ENCODE measurements at places on chromosomes 5 and 9. TPM values are rescaled to one million over a fixed set of nuclear protein-coding genes. Genes with fewer than 3 reads are reported as not detected.

- no peak for DNase-seq
Measured at GRCh38 chr5:175202463-175203068, 241.4 kb downstream of the DRD1 start.

DNA sequence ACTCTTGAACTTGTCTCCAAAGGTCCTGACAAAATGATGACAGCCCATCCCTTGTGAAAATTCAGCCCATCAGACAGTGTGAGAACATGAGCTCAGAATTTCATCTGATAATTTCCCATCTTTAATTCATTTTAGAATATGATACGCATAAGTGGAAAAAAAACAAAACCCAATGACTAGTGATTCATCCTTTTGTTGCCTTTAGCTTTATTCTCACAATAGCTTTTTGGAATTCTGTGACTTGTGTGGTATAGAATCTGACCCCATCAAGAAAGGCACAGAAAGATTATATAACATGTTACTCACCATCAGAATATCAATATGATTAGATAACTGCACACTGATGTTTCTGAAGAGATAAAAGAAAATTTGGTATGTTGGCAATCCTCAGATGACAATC, 16.1 kb upstream of the TMED7 start:
- DNase-seq = no peak

GRCh38 chr9:91101611-91102168, 260.0 kb downstream of the AUH start:
- no peak for DNase-seq

DNA sequence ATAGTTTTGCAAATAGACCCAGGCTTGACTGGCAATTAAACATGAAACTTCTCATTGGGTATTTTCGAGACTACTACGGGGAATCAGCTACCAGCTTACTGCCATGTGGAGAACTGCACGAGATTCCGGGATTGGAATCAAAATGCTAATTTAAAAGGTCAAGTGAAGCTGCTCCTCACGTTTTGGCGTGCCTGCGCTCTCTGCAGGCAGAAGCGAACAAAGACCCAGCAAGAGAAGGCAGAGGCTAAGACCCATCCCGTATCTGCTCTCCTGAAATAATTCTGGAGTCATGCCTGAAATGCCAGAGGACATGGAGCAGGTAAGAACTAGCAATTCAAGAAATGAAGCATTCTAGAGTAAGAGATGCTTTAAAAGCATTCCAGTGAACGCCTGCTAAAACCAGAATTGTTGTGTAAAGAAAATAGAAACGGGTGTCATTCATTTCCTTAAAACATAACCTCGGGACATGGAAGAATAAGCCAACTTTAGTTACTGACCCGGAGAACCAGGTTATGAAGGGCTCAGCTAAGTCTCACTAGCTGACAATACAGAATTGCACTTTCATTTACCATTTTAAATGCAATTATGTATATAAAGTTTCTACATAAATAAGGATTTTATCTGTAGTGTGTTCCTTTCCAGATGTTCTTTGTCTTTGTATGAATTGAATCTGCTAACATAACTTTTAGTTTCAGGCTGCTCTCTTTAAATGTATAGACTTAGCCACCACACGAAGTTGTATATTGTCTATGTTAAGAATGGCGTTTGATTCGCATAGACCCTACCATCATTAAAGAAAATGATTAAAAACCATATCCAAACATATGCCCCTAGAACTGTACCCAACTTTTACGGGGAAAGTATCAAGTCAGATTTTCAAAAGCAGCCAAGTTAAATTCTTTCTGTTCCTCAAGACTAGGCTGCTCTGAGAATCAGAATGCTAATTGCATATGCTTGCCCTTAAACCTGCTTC, 2.0 kb upstream of the MAT2B start:
- DNase-seq = peak; percentile 82

GRCh38 chr5:76514292-76514691, 108.9 kb downstream of the F2RL2 start:
- no peak for DNase-seq

DNA sequence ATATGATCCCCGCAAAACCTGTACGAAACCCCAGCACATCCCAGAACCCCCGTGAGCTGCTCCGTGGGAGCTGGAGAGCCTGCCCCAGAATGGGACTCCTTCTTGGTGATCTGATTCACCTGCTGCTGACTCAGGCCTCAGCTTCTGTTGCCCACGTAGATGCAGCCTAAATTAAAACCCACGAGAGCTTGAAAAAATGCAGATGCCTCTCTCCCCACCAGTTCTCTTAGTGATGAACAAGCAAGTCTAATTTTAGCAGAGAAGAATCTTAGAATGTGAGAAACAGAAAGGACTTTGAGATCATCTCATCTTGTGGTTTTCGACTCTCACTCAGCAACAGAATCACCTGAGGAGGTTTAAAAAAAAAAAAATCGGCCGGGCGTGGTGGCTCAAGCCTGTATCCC, 57.6 kb downstream of the TMOD1 start:
- DNase-seq = no peak

DNA sequence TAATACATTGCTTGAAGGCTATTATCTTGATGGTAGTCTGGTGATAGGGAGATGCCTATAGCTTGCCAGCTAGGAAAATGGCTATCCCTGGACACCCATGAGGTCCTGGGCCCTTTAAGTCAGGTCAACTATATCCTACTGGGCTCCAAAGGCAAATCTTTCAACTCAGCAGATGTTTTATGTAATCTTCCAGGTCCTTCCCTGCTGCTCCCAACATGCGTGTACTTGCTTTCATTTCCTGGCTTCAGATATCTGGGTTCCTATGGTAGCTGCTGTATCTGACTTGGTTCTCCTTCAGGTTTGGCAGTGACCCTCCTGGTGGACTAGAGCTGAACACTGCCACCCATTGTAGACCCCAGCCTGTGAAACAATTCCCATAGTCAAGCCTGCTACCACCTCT, 32.4 kb upstream of the GAS1 start:
- DNase-seq = no peak

GRCh38 chr5:168472329-168472728, 13.9 kb upstream of the RARS1 start:
- DNase-seq = peak; percentile 67

DNA sequence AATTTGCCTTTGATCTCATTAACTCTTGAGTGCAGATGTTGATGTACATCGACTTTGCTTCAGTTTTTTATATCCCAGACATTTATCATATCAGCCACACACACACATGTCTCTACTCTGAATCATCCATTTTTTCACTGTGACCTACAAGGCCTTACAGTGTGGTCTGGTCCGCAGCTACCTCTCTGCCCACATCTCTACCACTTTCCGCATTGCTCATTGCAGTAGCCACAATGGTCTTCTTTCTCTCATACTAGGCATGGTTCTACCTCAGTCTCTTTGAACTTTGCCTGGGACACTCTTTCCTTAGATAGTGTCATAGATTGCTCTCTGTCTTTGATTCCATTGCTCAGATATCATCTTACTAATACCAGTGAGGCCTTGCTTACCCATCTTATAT, 87.9 kb upstream of the FSD1L start:
- DNase-seq = peak; percentile 57

DNA sequence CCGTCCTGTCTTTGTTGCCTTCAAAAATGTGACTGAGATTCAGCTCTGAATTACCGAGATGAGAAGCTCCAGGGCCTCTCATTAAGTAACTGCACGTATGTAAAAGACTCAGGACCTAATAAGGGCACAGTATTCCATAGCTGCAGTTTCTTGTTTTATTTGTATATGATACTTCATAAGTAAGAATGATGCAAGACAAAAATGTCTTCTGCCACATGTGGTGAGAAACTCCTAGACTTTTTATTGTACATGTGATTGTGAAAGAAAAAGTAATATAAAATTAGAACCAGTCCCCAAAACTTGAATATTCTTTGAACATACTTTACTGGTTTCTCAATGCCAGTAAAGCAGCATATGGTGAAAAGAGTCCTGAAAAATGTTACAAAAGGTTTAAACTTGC, 110.1 kb upstream of the OTULINL start:
- DNase-seq = no peak

- DNase-seq = no peak
Measured at GRCh38 chr9:26181836-26182235, 503.6 kb upstream of the TUSC1 start.

GRCh38 chr5:58718269-58718978, 135.5 kb downstream of the RAB3C start:
- DNase-seq = no peak

GRCh38 chr9:17269799-17270198, 135.0 kb downstream of the CNTLN start:
- no peak for DNase-seq

DNA sequence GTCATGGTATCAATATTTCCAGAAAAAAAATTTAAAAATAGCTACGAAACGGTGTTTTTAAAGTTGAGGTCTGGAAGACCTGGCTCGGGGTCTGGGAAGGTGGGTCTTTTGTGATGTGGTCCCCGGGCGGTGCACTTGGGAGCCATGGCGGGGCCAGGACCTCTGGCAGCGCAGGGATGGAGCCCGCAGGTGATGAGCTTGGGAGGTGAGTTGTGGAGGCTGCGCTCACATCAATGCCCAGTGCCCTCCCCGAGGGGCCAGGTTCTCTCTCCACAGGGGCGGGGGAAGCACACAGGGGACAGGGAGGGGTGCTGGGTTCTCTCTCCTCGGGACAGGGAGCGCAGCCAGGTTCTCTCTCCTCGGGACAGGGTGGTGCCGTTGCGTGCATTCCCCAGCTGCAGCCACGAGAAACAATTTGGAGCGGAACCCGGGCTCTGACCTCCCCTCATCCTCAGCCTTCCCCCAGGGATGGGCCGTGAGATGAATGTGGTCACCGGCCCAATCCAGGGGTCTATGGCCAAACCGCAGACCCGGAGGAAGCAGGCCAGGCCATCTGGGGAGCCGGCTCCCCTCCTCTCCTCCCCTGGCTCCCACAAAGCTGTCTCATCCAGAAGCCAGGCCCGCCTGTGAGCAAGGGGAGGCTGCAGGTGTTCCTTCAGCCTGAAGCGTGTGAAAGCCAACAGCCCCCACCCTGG, 25.8 kb downstream of the DBH start:
- DNase-seq = no peak

DNA sequence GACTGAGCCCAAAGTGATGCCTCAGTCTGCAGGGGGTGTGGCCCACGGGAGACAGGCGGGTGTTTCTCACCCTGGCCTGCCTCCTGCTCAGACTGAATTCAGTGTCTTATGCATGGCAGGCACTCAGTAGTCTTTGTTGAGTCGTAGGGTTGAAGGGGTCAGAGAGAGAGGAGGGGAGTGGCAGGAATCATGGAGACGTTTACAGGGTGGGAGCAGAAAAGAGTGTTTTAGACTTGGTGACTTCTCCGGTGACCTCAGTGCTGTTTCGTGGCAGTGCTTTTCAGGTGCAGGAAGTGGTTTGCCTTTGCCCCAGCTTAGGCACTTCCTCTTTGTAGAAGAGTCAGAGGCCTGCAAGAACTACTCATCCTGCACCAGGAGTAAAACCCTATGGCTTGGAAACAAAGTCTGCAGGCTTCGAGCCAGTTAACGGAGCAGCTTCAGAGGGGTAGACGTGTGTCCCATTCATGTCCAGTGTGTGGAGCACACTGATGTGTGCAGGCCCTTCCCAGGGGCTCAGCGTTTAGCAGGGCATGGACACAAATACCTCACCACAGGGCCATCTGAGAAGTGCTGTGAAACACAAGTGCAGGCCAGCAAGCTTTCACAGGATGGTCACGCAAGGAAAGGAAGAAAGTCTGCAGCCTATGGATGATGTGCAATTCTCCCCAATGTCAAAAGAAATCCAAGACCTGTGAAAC, 24.5 kb upstream of the SEMA4D start:
- DNase-seq = no peak

DNA sequence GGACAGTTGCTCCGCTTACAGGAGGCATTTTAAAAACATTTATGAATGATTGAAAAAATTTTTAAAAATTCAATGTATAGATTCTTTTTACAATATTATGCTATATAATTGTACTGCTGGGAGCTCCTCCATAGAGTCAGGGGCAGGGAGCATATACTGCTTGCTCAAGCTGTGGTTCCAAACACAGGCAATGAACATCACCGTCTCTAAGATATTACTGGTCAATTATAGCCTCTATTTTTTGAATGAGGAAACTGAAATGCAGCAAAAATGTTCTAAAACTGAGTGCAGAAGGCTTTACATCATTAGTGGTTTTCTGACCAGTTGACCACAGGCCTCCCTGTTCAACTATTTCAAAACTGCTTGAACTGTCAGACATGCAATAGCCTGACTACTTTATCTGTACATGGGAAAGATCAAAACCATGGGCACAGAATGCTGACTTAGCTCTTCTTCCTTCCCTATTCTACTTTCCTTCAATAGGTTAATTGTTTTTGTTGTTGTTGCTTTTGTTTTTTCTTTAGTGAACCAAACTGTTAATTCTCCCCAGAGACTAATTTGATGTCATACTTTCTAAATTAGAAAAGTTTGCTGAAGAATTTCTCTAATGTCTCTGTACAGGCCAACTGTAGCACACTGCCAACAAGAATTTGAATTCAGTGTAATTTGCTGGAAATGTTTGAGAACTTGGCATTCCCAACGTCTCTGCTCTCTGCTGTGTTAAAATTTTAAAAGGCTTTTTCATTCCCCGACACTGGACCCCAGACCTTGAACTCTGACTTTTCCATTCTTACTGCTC, 107.6 kb upstream of the MPDZ start:
- DNase-seq = no peak

DNA sequence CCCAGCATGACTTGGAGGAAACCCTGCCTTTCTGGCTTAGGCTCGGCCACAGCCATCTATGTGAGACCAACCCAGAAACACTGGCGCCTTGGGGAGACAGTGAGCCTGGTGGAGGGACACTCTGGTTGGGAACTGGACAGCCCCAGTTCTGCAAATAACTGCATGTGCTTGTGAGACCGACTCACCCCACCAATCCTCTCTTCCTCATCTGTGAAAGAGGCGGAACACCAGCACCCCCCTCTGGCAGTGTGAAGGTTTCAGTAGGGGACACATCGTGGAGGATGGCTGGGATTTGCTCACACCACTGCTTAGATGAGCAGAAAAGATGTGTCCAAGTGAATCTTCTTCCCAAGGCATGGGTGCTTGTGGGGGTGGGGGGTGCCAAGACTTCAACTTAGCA, 43.4 kb upstream of the N4BP3 start:
- peak; percentile 65 for DNase-seq

- DNase-seq = no peak
Measured at GRCh38 chr9:68974431-68974830, 39.5 kb downstream of the PRKACG start.

DNA sequence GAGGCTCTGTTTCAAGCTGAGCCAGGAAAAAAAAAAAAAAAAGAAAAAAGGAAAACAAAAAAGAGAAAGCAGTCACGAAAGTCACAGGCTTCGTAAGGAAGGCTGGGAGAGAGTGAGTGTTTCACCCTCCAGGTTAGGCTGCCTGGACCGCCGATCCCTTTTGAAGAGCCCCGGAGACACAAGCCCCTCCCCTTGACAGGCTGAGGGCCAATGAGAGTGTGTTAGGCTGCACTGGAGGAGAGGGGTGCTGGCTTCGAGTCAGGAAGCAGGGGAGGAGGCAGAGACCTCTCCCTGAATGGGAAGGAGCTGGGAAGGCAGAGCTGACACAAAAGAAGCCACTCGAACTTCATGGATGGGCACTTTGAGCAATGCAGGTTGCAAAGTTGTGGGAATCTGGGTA, at the start of gene NMUR2:
NMUR2 (minus strand) TSS at position 135 of the 400 bp plus-strand sequence. CDS start 166 bp downstream, outside the sequence.
- peak; percentile 27 for DNase-seq

The ACOT12 gene
- 8.5 TPM for total RNA-seq

The C1QTNF3 gene
- total RNA-seq = 0.77 TPM

The TYRP1 gene
- 1,258 TPM for total RNA-seq

The HAPLN1 gene
- total RNA-seq = not detected

The C9orf43 gene
- total RNA-seq = 1.4 TPM

The TRIM7 gene
- total RNA-seq = 4.1 TPM

The PCDHGB1 gene
- total RNA-seq = 1.6 TPM

The IFNA13 gene
- total RNA-seq = not detected

The PCDHB2 gene
- total RNA-seq = 1.8 TPM

The LPAR1 gene
- total RNA-seq = not detected

Measured in SK-MEL-5 (cell line).